Cortex of kidney (tissue), 1 donor: ENCODE measurements at places on chromosomes 12 and 14.

- no peak for DNase-seq
Observed at GRCh38 chr12:71772735-71773134, 18.1 kb downstream of the RAB21 start.

- DNase-seq: no peak
Observed at GRCh38 chr12:114562654-114563053, 121.3 kb downstream of the TBX3 start.

- no peak for DNase-seq
Observed at GRCh38 chr12:112161711-112162110, 36.4 kb downstream of the TRAFD1 start.

GRCh38 chr14:101367421-101368261 is 193.7 kb upstream of the DIO3 start:
- DNase-seq: no peak

DNA sequence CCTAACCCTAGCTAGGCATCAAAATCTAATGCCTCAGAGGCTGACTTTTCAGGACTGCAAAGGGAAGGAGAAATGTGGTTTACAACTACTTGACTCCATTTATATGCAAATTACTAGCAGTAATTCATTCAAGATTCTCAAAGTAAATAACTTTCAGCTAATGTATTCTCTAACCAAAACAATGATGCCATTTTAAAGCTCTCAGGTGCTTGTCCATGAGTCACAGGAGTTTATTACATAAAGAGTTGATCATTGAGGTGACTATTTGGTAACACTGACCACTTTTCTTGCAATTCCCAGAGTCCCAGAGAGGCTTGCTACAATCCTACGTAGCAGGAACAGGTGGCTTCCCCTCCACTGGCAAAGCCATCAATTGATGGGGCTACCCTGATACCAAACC is 109.0 kb upstream of the SLC35F4 start:
- no peak for DNase-seq

GRCh38 chr14:100290607-100291304 is 15.5 kb downstream of the SLC25A29 start:
- DNase-seq: no peak

GRCh38 chr12:127885954-127886750 is 380.8 kb upstream of the TMEM132C start:
- no peak for DNase-seq

GRCh38 chr12:106179086-106179485 is 40.3 kb upstream of the NUAK1 start:
- no peak for DNase-seq

- no peak for DNase-seq
Observed at GRCh38 chr12:110348431-110349059, 55.0 kb downstream of the ANAPC7 start.

DNA sequence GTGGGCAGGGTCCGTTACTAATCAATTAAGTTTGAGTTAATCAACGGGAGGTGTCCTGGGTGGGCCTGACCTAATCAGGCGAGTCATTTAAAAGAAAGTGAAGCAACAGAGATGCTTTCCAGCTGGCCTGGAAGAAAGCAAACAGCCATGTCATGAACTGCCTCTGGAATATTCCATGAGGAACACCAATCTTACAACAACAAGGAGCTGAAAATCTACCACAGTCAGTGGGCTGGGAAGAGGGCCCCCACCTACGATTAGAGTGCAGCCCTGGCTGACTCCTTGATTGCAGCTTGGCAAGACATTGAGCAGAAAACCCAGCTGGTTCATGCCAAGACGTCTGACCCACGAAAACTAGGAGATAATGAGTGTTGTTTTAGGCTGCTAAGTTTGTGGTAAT is 56.2 kb downstream of the SSPN start:
- DNase-seq: no peak

GRCh38 chr14:65412856-65413738 is 567 bp downstream of the FUT8 start:
- no peak for DNase-seq

DNA sequence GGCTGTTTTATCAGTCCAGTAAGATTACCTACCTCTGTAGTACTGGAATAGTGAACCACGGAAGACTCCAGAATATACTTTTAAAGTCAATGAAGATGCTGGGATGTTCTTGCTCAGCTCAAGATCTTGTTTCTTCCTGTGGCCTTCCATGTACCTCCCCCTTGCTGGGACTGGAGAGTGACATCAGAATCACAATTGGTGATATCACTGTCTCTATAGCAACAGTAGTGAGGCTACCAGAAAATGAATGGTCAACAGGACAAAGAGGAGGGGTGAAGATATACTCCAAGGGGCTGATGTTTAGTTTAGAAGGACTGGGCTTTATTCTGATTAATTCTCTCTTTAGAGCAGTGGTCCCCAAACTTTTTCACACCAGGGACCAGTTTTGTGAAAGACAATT is 3.8 kb downstream of the AKAP3 start:
- no peak for DNase-seq

- DNase-seq: no peak
Observed at GRCh38 chr12:68234140-68234539, 8.5 kb upstream of the IL26 start.
